Cortex of kidney (tissue), 1 donor: ENCODE measurements at places on chromosomes 12 and 14.

- no peak for DNase-seq
Measured at GRCh38 chr14:85483652-85484051, 46.3 kb upstream of the FLRT2 start.

- DNase-seq = no peak
Measured at GRCh38 chr14:94897561-94897960, 127.6 kb upstream of the GSC start.

DNA sequence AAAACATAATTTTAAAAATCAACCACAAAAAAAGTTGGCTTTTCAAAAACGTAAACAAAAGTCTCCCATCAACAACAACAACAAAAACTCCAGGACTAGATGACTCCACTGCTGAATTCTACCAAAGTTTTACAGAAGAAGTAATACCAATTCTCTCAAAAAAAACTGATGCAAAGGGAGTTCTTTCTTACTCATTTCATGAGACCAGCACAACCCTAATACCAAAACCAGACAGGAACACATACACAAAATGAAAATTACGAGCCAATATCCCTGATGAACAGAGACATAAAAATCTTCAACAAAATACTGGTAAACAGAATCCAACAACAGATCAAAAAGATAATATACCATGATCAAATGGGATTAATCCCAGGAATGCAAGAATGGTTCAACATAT, 147.3 kb downstream of the BTG1 start:
- DNase-seq = no peak

DNA sequence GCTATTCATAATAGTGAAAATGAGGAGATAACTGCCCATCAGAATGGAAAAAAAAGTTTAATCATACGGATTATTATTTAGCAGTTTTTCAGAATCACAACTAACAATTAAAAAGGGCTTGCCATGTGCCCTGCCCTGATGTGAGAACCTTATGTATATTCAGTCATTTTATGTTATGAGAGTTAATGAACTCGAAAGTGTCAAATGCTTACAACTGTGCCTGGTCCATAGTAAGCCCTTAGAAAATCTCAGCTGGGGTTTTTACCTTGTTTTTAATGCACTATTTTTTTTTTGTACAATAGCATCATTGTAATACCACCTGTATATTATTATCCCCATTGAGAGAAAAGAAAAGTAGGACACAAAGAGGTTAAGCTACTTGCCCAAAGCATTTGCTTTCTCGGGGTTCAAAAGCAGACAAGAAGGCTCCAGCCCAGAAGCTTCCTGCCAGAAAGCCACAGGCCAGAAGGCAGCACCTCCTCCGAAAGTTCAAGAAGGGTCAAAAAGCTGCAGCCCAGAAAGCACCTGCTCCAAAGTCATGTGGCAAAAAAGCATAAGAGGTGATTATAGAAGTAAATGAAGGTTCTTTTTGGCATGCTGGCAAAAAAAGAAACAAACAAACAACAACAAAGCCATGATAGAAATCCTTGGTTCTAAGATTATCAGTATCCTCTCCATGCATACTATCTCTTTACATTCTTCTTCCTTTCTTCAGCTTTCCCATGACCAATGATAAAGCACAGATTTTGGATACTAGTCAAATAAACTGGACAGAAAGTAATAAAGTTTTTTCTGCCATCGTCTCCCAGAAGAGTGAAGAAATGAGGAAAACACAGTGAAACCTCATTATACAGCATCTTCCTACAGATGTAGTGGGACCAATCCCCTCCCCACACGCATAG, 59.1 kb upstream of the NAP1L1 start:
- DNase-seq = no peak

DNA sequence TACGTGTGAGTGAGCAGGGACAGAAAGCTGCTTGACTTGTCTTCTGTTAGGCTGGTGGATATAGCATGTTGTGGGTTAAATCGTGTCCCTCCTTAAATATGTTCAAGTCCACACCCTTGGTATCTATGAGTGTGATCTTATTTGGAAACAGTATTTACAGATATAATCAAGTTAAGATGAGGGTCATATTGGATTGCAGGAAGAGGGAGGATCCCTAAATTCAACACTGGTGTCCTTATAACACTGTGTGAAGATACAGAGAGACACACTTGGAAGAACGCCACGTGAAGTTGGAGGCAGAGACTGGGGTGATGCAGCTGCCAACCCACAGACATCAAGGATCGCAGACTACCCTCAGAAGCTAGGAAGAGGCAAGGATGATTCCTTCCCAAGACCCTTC, 275.2 kb upstream of the SSTR1 start:
- no peak for DNase-seq

DNA sequence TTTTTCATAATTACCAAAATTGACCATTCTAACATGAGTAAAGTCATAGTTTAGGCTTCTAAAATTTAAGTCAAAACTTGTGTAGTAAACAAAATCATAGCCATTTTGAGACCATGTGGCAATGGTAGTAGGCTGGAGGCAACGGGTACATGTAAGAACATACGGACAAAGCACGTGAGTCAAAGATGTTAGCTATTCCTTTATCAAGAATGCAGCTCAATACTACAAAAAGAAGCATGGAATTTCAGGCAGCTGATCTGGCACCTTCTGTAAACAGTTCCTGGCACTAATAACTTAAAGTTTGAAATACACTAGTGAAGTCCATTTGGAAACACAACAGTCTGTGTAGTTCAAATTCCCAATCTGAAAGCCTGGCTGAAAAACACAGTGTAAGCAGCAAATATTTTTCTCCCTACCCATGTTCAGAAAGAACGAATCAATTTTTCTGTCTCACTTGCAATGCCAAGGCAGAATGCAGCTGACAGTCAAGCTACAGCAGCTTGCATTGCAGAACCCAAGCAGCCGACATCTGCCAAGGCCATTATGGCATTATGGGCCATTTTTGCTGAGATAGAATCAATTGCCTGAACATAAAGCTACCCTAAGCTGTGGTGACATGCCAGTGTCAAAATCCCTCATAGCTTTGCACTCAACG, 29.3 kb downstream of the MYF5 start:
- DNase-seq = no peak

- DNase-seq = no peak
Measured at GRCh38 chr14:78498062-78498595, 328.0 kb downstream of the NRXN3 start.

- DNase-seq = no peak
Measured at GRCh38 chr12:67957383-67957782, 31.9 kb upstream of the IFNG-AS1 start.

GRCh38 chr12:29537298-29537697, 39.8 kb upstream of the OVCH1 start:
- DNase-seq = no peak

GRCh38 chr14:77071938-77072388, 26.1 kb upstream of the CIPC start:
- DNase-seq = no peak

GRCh38 chr12:19095756-19096480, 33.6 kb upstream of the PLEKHA5 start:
- DNase-seq = no peak

DNA sequence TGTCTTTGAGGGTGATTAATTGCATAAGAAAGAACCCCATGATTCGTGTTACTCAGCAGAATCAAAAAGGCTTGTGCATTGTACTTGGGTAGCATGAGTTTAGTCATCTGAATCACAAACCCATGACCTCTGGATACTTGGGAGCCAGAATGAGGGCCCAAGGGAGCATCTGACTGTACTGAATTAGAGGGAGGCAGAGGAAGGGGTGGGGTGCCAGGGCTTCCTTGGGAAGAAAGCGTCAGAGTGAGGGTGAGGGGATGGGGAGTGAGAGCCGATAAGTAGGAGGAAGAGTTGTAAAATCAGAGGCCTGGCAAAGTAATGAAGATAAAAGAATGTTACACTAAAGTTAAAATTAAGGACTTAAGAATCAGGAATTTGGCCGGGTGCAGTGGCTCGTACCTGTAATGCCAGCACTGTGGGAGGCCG, 29.8 kb downstream of the GPRC5D start:
- DNase-seq = no peak

DNA sequence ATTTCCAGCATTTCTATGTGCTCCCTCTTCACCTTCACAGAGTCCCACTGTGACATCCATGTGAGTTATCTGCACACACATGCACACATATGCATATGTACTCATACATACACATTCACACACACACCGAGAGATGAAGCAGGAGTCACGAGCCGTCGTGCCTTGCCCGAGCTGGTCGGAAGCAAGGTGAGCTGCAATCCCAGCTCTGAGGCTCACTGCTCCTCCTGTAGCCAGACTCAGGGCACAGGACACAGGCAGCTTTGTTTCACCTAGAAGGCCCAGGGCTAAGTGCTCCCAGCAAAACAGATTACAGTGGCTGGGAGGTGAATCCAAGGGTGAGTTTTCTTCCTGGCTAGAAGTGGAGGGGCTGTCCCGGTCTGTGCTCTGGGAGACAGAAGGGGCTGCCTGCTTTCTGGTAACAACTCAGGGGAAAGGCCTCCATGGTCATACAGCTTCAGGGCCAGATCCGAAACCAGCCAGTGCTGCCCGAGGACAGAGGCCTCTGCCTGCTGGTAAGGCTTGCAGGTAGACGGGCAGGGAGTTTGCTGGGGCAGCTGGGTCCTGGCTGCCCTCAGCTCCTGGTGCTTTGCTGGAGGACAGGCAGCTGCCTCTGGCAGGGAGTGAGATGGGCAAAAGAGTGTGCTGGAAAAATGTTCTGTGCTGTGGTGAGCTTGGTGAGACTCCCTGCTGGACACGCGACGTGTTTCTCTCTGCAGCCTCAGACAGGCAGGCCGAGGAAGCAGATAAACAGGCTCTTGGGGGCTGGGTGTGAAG, 123.7 kb downstream of the CRACR2A start:
- no peak for DNase-seq

GRCh38 chr12:76864791-76865400, 13.9 kb downstream of the CSRP2 start:
- no peak for DNase-seq
